ENCODE measurements at places on chromosomes 3 and 15.

GRCh38 chr15:72009222-72009621, 108.7 kb downstream of the MYO9A start:
- no peak for DNase-seq

- no peak for DNase-seq
Measured at GRCh38 chr15:59283717-59284391, 77.2 kb downstream of the LDHAL6B start.

DNA sequence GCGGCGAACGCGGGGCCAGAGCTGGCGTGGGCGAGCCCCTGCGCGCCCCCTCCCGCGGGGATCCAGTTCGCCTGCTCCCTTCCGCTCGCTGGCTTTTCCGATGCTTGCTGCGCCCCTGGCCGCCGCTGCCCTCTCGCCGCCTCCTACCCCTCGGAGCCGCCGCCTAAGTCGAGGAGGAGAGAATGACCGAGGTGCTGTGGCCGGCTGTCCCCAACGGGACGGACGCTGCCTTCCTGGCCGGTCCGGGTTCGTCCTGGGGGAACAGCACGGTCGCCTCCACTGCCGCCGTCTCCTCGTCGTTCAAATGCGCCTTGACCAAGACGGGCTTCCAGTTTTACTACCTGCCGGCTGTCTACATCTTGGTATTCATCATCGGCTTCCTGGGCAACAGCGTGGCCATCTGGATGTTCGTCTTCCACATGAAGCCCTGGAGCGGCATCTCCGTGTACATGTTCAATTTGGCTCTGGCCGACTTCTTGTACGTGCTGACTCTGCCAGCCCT, 721 bp downstream of the P2RY1 start:
- DNase-seq, result no peak

GRCh38 chr3:183641882-183642281, 6.5 kb downstream of the KLHL24 start:
- DNase-seq, result no peak

Measured in CD4-positive, alpha-beta T cell treated with Interleukin-4 for 1 hour (primary cell).